ENCODE measurements at places on chromosomes 5 and 9.
A peak's percentile ranks its signal among the peaks of the same experiment; 100 is the strongest.

DNA sequence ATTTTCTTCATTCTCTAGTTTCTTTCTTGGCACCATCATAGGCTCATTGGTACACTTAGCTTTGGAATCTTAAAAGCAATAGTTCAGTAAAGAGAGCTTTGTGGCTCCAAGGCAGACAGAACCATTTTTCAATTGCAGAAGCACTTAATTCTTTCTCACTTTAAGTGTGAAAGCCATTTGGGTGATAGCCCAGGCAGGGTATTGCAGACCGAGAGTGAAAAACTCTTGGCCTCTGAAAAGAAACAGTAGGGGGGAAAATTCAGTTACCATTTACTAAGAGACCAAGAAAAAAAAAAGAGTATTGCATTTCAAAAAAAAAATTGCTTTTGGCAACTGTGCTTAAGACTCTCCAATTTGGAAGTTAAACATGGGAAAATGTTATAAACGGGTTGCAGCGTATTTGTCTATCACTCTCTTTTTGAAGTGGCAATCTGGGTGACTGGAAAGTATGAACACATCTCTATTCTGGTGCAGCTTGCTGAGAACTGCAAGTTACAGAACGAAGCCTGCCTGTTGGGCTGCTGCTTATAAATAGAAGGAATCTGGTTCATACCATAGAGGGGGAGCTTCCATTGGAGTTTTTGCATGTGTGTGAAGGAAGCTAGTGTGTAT is 170.5 kb downstream of the TLE4 start:
- DNase-seq = peak; percentile 16

DNA sequence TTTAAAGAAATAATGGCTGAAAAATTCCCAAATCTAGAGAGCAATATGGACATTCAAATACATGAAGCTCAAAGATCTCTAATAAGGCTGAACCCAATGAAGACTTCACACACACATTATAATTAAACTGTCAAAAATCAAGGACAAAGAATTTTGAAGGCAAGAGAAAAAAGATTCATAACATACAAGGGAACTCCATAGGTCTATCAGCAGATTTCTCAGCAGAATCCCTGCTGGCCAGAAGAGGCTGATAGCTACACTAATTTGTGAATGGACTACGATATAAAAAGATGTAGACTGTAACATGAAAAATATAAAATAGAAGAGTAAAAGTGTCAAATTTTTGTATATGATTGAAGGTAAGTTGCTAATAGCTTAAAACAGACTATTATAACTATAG is 251.9 kb downstream of the ADAMTS6 start:
- DNase-seq = no peak

GRCh38 chr5:97078958-97079743 is 63.3 kb downstream of the LIX1 start:
- DNase-seq = no peak

DNA sequence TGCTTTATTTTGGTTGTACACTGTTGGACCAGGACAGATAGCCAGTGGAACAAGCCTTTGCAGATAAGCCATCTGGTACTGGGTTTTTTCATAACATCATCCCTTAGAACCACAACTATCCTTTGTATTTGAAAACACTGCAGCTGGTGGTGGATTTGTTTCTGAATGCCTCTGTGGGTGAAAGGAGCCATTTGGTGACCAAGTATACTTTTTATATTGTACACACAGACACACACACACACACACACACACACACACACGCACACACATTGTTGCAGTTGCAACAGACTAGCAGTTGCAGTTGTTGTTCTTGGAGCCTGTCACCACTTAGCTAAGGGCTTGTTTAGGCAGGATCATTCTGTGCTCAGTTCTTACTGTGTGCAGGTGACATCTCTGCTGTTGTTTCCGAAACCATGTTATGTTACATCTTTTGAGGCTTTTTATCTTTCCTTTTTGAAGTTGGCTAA is 22.9 kb upstream of the CAVIN4 start:
- peak; percentile 33 for DNase-seq

DNA sequence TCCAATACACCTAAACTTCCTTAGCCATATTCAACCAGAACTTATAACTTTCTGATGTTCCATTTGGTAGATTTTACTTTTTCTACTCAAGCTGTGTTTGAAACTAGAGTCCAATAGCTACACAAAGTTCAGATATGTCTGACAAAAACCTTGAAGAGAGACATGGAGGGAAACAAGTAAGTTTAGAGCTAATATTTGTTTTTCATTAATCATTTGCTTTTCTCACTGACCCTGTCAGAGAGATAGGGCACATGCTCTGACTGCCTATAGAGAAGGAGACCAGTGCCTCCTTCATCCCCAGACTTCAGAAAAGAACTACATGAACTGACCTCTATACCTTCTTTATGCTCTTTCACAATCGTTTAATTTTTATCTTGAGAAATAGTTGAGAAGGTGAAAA is 157.0 kb upstream of the PPP1R2B start:
- DNase-seq = no peak

DNA sequence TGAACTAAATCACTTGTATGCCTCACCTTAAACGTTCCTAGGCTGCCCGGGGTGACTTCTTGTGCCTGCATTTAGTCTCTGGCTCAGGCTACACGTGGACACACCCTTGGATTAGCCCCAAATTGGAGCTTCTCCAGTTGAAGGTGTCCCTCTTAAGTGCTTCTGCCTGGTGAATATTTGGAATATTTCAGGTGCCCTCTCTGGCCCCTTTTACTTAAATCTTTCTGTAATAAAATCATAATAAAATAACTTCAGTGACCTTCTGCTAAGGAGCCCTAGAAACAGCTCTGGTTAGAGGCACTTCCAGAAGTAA is 74.3 kb upstream of the KLF9 start:
- no peak for DNase-seq

- DNase-seq = no peak
These were observed 20.6 kb upstream of the VCAN start for GRCh38 chr5:83450967-83451248.

- DNase-seq = no peak
These were observed 94.1 kb upstream of the GLIS3 start for GRCh38 chr9:4393806-4394523.

GRCh38 chr5:115892021-115892420 is 50.3 kb downstream of the AP3S1 start:
- no peak for DNase-seq

Data from posterior cingulate gyrus (tissue), 11 donors.